ENCODE measurements at places on chromosomes 12 and 14. TPM values are rescaled to one million over a fixed set of nuclear protein-coding genes. Genes with fewer than 3 reads are reported as not detected.

DNA sequence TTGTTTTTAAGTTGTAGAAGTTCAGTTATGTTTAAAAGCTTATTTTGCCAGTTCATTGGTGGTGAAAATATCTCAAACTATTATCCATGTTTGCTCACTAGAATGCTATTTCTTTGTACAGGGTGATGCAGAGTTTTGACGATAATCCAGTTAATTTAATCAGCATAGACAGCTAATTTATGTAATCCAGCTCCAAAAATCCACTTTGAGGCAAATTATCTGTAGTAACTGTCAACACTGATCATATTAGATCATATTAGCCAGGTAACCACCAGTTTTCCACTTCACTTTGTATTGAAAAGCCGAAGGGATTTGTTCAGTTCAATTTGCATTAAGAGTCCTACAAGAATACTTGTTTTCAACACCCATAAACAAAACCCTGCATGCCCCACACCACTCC lies 378.6 kb downstream of the PDZRN4 start:
- ATAC-seq = no peak

DNA sequence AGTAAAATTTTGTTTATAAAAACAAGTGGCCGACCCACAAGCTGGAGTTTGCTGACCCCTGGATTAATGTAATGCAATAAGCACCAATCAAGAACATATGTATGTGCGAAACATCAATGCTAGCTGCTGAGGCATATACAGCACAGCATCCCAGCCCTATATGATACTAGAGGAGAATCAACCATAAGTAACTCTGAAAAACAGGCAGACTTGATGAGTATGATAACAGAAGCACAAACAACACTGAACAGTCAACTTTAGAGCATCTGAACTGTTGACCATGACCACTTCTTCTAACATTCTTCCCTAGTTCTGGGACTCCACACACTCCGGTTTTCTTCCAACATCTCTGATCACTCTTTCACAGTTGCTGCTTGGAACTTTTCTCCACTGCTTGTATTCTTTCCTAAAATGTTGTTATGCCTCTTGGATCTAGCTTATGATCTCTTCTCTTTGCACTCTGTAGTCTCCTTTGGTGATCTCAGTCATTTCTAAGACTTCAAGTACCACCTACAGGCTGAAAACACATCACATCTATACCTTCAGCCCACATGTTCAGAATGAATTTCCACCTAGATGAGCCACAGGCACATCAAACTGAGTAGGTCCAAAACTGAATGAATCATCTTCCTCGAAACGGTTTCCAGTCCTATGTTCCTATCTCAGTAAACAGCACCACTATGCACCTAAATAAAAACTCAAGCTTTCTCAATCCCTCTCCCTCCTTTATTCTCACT lies 57.2 kb downstream of the STXBP6 start:
- ATAC-seq = no peak

CCDC177 gene
- total RNA-seq = not detected

RAP1B gene
- total RNA-seq = 218 TPM

ITGA5 gene
- 141 TPM for total RNA-seq

TAS2R13 gene
- 5.1 TPM for total RNA-seq
